ENCODE measurements at places on chromosomes 6 and 20.

DNA sequence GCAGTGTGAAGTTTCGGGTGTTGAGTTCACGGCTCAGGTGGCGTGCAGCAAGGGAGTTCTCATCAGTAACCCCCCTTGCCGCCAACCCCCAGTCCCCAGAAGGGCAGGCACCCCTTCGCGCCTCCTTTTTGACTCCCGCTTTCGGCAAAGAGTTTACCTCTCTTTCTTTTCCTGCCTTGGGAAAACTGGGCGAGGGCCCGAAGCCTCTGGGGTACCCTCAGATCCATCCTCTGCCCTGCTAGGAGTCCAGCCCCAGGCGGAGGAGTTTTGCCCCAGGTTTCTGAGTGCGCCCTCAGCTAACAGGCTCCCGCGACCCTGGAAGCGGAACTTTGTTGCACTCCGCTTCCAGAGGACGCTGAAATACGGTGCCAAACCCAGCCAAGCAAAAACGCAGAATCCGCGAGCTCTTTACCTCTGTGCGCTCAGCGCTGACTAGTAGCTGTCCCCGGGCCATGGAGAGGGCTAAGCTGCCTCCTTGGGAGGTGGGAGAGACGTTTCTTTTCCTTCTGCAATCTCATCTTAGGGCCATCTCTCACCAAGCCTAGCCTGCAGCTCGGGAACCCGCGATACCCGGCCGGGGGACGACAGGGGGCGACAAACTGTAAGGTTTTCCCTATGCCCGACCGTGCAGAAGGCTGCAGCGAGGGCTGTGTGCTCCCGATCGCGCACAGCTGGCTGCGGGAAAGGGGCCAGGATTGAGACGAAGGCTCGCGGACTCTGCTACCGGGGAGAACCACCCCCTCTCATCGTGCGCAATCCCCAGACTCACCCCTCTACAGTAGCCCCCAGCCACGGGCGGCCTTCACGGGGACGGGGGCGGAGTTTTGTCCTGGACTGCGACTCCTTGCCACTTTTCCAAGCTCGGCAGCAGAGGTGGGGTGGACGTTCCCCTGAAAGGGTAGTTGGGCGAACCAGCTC is 2.7 kb upstream of the PAX1 start:
- no peak for DNase-seq

- DNase-seq, result peak; percentile 23
Observed at GRCh38 chr20:47502271-47503239, 868 bp downstream of the NCOA3 start.

- no peak for DNase-seq
Observed at GRCh38 chr6:168828800-168829199, 387.8 kb downstream of the SMOC2 start.

DNA sequence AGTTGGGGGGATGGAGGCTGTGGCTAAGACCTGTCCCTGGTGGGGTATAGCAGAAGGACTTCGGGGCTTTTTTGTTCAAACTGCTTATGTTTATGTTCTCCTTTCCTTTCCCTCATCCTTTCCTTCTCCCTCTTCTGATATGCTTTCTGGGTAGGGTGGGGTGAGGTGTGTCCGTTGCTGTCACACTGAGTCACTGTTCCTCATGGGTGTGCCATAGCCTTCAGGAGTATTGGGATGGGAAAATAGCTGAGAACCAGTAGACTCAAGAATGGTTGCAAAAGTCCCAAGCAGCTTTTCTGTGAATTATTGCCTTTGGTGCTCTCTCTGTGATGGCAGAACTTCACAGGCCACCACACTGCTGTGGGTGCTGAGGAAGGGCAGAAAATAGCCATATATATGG is 39.6 kb downstream of the TPD52L1 start:
- no peak for DNase-seq

DNA sequence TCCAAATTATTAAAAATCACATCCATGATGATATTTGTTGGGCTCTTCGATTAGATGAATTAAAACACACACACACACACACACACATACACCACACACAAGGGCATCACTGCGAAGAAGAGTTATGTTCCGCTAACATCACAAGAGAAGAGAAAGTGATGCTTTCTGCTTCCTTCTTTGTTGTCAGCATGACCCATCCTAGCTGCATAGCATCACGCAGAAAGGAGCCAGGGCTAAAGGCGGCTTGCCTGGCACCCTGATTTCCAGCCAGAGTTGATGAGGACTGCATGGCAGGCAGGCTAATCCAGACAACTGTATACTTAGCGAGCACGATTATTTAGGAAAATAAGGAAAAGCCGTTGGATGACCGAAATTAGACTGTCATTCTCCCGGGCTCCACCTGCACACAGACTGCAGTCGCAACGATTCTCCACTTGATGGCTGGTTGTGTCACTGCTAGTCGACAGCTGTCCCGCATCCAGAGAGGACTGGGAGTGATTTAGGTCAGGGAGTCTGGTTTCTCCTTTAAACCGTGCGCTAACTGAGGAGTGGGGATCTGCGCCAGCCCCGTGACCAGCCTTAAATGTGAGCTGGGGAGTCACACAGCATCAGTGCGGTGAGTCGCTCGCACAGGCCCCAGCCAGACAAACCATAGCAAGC is 70.6 kb upstream of the SOX4 start:
- peak; percentile 6 for DNase-seq

DNA sequence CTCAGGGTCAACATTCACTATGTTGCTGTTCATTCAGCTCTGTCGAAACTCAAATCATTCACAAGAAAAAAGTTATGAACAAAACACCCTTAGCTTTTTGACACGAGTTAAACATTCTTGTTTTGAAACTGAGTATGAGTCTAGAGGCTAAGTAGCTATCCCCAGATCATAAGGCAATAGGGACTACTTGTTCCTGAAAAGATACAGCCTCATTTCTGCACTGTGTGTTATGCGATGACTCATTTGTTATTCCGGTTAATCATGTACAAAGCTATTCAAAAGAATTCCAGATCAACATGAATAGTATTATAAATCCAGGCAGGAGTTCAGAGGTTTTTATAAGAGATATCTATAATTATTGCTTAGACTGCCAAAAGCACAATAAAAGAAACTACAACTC is 908.0 kb downstream of the QKI start:
- no peak for DNase-seq

- no peak for DNase-seq
Observed at GRCh38 chr6:10852361-10852960, 14.1 kb upstream of the MAK start.

DNA sequence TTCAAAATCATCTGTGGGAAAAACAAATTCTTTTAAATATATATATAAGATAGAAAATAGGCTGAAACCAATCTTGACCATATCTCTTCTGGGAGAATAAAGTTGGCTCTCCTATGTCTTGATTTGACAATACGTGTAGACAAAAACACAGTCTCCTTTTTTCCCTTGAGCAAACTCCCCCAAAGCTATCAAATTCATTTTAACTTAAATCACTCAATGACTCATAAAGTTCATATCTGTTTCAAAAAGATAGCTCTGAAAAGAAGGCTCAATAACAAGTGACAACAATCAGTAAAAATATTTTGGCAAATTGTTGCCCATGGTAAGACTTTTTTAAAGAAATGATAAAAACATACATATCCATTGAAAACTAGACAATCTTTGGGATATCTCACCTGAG is 236.0 kb upstream of the TENT5A start:
- DNase-seq, result no peak

DNA sequence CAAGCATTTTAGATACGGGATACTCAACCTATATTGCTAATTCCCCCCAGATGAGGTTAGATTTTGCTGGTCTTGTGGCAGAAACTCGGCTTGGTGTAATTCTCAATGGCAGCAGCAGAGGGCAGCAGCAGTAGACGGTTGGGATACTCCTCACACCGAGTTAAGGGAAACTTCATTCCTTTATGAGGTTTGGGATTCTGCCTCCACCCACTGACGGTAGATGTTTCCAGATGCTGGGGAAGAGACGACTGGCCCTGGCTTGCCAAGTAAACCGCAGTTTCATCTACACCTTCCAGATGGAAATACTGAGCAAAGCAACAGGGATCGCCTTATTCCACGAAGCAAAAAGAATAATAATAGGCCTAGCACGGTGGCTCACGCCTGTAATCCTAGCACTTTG is 8.2 kb upstream of the TBC1D7 start:
- DNase-seq, result peak; percentile 34

- DNase-seq, result no peak
Observed at GRCh38 chr6:163083141-163083540, 331.4 kb upstream of the QKI start.

DNA sequence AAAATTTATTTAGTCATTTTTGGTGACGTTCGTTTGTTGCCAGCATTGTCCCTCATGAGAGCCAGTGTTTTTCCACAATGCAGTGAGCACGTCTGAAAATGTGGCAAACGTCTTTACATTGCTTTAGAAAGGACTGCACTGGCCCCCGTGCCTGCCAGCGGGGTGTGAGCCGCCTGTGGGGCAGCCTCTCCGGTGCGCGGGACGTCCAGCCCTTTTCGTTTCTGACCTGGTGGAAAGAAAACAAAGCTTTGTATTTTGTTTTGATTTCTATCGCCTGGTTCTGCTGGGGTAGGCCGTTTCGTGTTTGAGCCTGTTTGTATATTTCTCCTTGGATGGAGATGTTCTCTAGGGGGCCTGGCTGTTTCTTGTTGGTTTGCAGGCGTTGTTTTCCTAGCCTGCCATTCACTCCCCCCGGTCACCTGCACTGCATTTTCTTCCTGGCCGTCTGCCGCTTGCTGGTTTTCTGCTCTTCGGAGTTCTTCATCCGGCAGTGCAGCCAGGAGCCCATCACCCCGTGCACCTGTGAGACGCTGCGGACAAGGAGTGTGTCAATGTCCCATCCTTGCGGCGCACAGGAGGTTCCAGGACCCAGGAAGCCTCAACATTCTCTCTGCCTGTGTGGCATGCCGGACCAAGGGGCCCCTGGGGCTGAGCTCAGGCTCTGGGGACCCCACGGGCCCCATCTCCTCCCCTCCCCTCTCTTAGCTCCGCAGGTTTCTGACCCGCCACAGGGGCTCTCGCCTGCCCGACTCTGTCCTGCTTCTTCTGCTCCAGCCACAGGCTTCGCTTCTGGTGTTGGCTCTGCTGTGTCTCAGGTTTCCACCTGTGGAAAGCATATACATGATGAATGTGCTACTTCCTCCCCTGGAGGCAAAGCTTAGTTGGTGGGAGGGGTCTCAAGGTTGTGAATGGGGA is 100.5 kb downstream of the CDH4 start:
- no peak for DNase-seq

DNA sequence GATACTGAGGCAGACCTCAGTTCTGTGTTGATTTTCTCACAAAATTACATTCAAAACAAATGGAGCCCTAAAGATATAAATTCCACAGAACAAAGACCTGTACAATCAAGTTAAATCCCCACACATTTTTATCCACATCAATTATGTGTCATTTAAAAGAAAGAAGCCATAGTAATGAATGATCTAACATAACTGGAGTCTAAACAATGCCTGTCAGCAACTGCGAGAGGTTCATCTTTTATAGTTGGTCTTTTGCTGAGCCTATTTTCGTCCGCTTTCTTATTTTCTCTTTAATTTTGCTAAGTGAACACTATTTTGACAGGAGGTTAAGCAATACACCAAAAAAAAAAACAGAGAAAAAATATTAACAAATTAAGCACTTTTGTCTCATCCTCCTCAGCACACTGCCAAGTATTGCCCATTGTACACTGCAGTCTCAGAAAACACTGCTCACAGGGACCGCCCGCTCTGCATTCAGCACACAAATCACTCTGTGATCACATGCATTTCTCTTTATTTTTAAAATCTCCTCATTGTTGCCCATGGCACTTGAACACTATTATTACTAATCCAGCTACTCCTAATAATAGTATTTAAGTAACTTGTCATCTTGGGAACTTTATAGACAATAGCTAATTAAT is 140.8 kb downstream of the BTBD9 start:
- peak; percentile 7 for DNase-seq

DNA sequence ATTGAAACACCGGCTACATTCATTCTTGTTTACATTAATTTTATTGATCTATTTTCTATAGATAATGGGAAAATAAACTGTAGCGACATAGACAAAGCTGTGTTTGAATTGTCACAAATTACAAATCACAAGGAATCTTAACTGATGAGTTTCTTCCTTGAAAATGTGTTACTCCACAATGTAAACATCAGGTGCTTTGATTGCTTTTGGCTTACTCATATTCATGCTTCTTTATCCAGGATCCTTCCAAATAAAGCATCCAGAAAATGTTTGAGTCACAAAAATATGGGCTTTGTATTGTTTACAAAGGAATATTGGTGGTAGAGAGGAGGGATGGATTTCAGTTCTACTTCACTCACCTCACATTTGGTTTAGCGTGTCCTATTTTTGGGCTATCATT is 64.0 kb downstream of the BMP2 start:
- no peak for DNase-seq

DNA sequence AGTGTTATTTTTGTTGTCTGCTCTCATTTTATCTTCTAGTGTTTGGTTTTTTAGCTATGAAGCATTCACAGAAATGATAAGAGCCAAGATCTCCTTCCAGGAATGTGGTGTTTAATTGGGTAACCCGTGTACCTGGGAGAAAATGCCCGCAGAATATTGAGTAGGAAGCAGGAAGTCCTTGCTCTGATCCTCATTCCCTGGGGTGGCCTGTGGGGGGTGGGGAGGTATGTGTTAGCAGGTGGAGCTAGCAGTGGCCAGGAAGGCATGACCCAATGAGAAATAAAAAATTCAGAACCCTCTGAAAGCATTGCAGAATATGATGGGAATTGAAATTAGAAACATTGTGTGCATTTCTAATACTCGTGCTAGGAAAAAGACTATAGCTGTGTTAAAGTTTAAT is 100.8 kb downstream of the DTD1 start:
- DNase-seq, result no peak

DNA sequence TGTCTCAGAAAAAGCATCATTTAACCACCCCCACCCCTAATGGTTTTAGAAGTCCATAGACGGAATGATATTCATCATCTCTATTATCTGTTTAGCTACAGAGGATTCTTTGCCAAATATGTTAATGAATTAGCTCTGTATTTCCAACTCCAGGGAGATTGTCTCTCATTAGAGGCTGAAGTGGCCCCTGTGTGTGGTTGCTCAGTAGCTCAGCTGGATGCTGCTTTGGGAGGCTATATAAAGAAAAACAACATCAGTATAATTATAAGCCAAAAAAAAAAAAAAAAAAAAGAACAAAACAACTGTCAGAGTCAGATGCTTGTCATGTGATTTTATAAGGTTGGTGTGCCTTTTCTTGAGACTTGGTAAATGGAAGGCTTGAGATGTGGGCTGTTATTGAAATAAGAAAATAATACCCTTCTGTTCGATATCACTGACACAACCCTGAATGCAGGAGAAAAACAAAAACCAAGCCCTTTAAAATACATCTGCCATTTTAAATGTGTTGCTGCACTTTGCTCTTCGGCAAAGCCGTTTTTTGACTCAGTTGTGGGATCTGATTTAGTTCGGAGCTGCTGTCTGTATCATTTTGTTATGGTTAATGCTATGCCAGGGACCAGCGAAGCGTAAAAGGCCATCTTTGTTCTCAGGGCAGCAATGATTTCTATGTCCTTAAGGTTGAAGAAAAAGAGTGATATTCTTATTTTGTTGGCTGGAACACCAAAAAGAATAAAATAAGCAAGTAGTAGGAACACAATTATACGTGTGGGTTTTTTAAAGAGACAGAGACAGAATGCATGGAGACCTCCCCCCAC is 422.6 kb downstream of the QKI start:
- no peak for DNase-seq

DNA sequence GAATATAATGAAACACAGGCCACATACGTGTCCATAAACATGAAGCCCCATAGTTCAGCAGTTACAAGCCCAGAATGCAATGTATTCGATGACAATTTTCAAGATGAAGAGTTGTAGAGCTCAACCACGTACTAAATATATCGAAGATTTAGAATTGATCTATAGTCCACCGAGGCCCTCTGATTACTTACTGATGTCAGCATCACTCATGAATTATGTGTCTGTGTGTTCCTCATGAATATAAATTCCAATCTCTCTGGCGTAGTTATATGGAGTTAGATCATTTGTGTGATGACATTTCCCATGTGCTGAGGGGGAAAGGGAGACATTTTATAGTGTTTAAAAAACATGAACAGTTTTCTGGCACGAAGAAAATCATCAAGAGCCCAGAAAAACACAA is 97.5 kb downstream of the PFDN4 start:
- no peak for DNase-seq

All from nucleus accumbens (tissue), 56 donors.